ENCODE measurements at places on chromosomes 4 and X. TPM values are rescaled to one million over a fixed set of nuclear protein-coding genes. Genes with fewer than 3 reads are reported as not detected.

DNA sequence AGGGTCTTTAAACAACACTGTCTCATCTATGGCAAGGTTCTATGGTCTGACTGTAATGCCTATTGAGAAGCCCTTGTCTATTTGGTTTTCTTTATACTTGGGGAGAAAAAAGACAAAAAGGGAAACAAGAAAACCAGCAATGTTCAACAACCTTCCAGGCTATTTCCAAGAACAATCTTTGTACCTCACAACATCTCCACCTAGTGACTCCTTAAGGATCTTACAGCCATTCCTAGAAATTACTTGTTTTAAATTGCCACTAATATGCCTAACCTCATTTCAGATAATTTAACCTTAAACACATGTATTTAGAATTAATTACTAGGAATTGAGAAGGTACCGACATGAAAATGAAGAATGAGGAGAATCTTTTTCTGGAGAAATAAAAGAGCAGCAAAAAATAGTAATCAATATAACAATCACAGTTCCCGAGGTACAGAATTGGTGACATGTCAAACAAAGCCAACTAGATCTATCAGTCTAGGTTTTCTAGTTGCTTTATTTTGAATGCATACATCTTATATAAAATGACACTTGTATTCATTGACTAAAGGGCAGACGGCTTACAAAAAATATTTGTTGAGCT, 1.6 kb upstream of the RBM46 start:
- DNase-seq = no peak

- DNase-seq = no peak
These were observed at the start of gene POF1B for GRCh38 chrX:85379174-85379907. TSS of gene POF1B (minus strand) at chrX:85379665. CDS start at chrX:85379454, 211 bp downstream.

- no peak for DNase-seq
These were observed 307 bp downstream of the ATG4A start for GRCh38 chrX:108091878-108092291.

GRCh38 chr4:120053911-120054310, 12.7 kb downstream of the MAD2L1 start:
- no peak for DNase-seq

- DNase-seq = no peak
These were observed 21.9 kb downstream of the TKTL1 start for GRCh38 chrX:154317391-154317995.

DNA sequence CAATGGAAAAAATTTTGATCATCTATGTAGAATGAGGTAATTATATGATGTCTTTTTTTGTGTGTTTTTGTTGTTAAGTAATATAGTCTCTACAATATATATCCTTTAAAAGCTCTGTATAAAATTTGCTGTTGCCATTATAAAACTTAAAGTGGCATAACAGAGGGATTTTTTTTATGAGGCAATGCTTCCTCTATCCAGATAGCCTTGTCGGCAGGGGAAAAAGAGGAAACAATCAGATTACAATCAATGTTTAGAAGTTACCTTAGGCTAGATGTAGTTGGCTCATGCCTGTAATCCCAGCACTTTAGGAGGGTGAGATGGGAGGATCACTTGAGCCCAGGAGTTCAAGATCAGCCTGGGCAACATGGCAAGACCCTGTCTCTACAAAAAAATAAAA, 86.8 kb downstream of the DIAPH2 start:
- DNase-seq = no peak

- no peak for DNase-seq
These were observed 92.9 kb downstream of the ANK2 start for GRCh38 chr4:113142351-113142750.

DNA sequence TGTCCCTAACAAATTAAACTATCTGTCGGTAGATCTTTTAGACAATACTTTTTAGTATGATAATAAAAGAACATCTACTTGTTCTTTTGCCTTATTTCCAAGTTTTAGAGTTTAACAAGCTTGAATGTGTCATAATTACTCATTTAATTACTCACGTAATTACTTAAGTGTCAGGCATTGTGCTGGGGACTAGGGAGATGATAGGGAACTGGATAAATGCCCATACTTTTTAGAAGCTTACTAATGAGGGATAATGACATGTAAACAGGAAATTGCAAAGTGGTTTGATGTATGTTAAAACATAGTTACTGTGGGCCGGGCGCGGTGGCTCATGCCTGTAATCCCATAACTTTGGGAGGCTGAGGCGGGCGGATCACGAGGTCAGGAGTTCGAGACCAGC, 158.3 kb downstream of the DMD start:
- DNase-seq = no peak

GRCh38 chr4:155119006-155119405, 89.4 kb upstream of the NPY2R start:
- no peak for DNase-seq

- DNase-seq = peak; percentile 59
These were observed 115.5 kb downstream of the NFKB1 start for GRCh38 chr4:102616636-102617035.

DNA sequence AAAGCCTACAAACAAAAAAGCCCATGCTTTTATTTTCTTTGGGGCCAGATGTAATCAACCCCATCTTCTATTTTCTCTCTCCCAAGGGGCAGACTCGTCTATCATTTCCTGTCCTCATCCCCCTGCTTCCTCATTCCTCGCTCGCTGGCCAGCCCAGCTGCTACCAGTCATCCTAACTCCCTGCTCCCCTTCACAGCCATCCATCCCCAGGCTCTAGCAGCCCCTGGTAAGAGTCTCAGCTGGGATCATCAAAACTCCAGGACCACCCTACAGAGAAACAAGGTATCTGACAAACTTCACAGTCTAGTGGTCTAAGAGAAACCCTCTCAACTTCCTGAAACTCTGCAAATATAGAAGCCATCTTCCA, 23.6 kb downstream of the SH3KBP1 start:
- DNase-seq = no peak

- no peak for DNase-seq
These were observed 96.2 kb upstream of the IL1RAPL2 start for GRCh38 chrX:104469771-104470170.

DNA sequence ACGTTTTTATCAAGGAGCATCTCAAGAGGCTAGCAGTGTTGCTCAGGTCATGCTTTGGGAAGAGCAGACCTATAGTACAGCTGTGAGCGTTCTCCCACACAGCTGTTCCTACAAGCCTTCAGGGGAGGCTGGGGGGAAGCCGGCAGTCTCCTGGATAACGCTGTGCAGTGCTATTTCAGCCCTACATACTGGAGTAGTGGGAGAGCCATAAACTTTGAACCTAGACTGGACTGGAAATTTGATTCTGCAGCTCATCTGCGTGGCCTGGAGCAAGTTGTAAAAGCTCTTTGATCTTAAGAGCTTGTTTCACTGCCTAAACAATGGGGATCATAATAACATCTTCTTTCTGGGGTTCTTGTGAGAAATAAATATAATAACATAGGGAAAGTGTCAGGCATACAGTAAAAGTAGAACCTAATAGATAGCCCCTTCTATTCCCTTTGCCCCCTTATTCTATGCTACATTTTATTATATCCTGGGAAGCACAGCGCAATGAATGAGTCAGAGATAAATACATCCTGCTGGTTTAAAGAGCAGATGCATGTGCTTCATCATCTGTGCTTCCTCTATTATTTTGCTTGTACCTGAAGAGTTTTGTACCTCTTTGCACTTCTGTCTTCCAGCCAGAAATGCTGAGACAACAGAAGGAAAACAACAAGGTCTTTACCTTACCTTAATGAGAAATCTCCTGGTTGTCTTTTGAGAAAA, 14.7 kb upstream of the AMBN start:
- DNase-seq = no peak

- no peak for DNase-seq
These were observed 17.8 kb downstream of the EGF start for GRCh38 chr4:109930464-109930863.

DNA sequence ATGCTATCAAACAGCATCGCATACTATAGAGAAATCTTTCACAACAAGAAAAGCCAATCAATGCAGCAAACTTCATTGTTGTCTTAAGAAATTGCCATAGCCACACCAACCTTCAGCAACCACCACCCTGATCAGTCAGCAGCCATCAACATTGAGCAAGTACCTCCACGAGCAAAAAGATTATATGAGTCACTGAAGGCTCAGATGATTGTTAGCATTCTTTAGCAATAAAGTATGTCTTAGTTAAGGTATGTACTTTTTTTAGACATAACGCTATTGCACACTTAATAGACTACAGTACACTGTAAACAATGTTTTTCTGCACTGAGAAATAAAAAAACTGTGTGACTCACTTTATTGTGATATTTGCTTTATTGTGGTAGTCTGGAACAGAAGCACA, 37.8 kb upstream of the FUNDC1 start:
- DNase-seq = no peak

DNA sequence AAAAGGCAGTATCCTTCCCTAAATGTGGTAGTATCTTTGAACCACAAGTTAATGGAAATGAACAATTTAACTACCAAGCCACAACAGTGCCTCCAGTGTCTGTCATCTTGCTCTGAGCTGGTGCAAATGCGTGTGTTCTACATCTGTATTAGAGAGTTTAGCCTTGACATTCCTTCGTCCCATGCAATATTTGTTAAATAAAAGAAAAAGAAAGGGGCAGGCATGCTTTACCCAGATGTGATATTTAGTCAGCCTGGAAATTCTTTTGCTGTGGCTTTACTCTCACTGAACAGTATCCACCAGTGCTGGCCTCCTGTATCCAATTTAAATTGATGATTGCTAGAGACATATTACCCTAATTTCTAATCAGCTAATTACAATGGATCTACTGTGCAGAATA, 310.5 kb downstream of the CFAP299 start:
- no peak for DNase-seq

DNA sequence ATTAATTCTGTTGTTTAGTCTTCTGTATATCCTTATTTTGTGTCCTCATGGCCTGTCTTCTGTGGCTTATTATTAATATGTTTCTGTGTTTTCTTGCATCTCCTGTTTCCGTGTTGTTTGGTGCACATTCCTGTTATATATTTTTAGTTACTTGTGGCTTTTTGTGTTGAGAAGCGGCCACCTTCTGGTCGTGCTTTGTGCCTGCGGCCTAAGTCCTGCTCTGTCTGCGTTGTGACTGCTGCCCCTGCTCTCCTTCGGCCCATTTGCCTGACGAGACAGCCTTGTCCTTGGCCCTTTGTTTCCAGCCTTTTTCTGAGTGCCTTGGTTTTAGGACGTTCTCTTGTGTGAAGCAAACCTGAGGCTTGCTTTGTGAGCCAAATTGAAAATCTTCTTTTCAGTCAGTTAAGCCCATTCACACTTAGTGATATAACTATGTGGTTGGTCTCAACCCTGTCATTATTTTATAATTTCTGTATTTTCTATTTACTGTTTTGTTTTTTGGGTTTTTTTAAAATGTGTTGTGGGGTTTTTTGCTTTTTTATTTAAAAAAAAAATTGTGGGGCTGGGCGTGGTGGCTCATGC, 43.8 kb downstream of the TNIP2 start:
- DNase-seq = no peak

DNA sequence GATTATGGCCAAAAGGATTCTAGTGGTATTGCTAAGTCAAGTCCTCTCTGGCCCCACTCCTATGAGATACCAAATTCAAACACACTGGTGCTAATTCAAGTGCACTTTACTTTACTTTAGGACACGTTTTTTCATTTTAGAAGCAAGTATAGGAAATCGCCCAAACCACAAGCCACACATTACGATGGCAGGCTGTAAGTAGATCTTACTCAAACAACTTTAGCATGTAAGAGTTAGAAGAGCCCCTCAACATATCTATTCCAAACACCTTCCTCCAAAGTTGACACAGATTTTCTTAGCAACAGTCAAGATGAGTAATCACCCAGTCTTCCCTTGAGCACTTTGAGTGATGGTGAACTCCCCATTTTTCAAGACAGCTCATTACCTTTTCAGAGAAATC, 43.6 kb downstream of the DRD5 start:
- peak; percentile 65 for DNase-seq

GRCh38 chr4:30402276-30402675, 317.9 kb upstream of the PCDH7 start:
- DNase-seq = no peak

- DNase-seq = no peak
These were observed 349.3 kb upstream of the PCDH18 start for GRCh38 chr4:137881641-137882040.

DNA sequence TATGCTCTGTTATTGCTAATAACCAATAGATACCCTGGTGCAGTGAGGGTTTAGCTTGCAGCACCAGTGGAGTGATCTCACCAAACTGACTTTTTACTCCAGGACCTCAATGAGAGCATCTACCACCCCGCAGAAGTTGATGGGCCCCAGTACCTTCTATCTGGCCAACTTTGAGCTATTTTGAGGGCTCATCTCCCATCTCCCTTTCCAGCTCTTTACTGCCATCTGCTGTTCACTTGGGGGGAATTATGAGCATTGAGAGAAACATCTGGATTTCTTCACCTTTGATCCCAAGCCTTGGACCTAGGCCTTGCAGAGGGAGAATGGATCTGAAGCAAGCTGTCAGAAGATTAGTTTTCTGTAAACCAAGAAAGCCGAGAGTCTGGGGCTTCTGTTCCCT, 143.6 kb downstream of the TMEM164 start:
- DNase-seq = peak; percentile 16

DNA sequence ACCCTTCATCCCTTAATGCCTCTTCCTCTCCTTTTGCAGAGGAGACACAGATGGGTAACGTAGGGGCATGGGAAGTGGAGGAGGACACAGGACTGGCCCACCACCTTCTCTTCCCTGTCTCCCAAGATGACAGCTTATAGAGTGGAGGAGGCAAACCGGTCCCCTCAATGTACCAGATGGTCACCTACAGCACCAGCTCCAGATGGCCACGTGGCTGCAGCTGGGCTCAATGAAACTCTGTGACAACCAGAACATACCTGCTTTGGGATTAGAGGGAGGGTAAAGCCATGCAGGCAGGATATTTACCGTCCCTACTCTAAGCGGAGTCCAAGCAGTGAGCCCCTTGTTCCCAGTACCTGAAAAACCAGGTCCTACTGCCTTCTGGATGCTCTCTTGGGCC, 7.5 kb upstream of the KLHL15 start:
- no peak for DNase-seq

- peak; percentile 79 for DNase-seq
These were observed 172 bp upstream of the HSPA4L start for GRCh38 chr4:127782025-127782274.

The TMPRSS11A gene
- total RNA-seq = not detected

The SRP72 gene
- 184 TPM for total RNA-seq

The TRIML2 gene
- total RNA-seq = not detected

The TENM3 gene
- total RNA-seq = not detected

The DGAT2L6 gene
- not detected for total RNA-seq

The SAGE1 gene
- not detected for total RNA-seq

The LDB2 gene
- not detected for total RNA-seq

The TRIM60 gene
- total RNA-seq = not detected

The GAGE12H gene
- not detected for total RNA-seq

The ETDA gene
- total RNA-seq = not detected

The PNCK gene
- total RNA-seq = not detected

The RGS12 gene
- 8.6 TPM for total RNA-seq

The PAGE4 gene
- not detected for total RNA-seq

The CCDC110 gene
- 0.26 TPM for total RNA-seq

The USP26 gene
- total RNA-seq = not detected

The RBMXL3 gene
- not detected for total RNA-seq

The NLRP2B gene
- total RNA-seq = not detected

The MMRN1 gene
- not detected for total RNA-seq

The CXCL6 gene
- not detected for total RNA-seq

The KIAA1210 gene
- not detected for total RNA-seq
